AG10803 (cell line): ENCODE measurements at places on chromosomes 2 and 18.

DNA sequence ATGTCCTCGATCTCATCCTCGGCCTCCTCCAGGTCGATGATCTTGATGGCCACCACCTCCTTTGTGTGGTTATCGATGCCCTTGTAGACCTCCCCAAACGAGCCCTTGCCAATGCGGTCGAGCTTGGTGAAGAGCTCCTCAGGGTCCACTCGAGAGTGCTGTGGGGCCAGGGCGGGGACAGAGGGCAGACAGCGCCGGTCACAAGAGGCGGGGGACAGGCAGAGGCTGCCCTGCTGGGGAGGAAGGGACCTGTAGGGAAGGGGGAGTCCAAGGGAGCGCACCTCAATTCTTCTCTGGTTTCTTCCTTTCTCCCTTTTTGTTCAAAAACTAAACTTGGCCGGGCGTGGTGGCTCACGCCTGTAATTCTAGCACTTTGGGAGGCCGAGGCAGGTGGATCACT is 6.8 kb downstream of the STK25 start:
- DNase-seq: no peak

GRCh38 chr18:46335534-46336101 is 231.4 kb downstream of the HAUS1 start:
- DNase-seq: no peak

- DNase-seq: no peak
Measured at GRCh38 chr2:148999451-148999921, 39.0 kb upstream of the LYPD6B start.

DNA sequence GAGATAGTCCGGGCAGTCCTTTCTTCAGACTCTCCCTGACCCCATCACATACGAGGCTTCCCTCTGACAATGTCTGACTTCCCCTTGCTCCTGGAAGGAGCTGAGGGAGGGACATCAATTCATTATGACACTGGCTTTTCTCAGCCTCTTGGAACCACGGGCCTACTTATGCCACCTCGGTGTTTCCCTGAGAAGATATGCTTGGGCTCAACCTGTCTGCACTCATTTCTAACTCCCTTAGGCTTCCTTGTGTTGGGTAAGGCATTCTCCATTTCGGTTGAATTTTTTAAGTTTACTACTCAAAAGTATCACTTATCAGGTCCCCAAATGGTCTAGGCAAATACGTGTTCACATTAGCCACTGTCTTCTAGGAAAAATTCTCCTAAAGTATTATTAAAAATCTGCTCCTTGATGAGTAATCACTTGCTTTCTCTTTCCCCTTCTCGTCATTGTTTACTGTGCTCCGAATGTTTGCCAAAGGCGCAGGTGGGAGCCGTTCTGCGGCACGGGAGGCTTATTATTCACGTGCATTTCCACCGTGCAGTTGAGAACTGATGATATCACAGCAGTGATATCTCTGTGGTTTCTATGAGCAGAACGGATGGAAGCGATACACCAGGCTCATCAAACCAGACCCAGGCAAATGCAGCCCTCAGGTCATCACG is 33.1 kb downstream of the ARL4C start:
- DNase-seq: no peak

- peak; percentile 6 for DNase-seq
Measured at GRCh38 chr2:119486886-119487285, 37.4 kb downstream of the SCTR start.

- DNase-seq: no peak
Measured at GRCh38 chr18:7172611-7173010, 55.0 kb upstream of the LAMA1 start.

GRCh38 chr2:138060301-138060635 is 96.0 kb downstream of the HNMT start:
- peak; percentile 52 for DNase-seq

DNA sequence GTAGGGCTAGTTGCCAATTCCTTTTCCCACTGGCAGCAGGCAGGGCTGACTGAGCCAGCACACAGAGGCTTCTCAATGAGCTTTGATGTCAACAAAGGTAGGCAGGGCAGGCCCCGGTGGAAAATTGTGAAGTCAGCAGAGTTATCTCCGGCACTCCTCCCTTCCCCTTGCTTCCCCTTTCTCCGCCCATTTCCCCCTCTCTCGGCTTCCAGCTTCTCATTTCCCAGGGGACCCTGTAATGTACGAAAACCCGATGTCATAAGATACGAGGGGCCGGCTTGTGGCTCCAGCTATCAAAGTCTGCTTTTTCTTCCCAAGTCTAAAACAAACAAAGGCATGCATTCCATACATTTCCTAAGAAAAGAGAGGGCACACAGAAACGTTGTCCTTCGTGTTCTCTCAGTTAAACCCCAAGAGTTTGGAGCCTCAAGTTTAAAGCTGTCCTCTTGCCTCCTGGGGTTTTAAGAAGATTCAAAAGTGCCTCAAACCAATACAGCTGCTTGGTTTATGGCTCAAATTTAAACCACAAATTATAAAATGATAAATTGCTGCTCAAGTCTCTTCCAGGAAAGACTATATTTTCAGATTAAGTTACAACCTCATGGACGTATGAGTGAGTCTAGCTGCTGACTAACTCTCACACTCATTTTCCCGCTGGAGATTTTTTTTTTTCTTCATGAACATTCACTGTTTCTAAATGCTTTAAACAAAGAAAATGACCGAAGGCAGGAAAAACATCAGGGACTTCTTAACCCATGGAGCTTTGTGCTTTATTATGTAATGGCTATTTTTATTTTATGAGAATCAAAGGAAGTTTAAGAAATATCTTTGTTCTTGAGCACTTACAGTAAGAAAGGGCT is 27.2 kb upstream of the EML4 start:
- peak; percentile 87 for DNase-seq

GRCh38 chr2:209344349-209344748 is 79.5 kb upstream of the MAP2 start:
- no peak for DNase-seq

- DNase-seq: no peak
Measured at GRCh38 chr2:27980242-27980641, 89.7 kb downstream of the BABAM2 start.

- no peak for DNase-seq
Measured at GRCh38 chr2:778731-779350, 101.6 kb upstream of the TMEM18 start.

DNA sequence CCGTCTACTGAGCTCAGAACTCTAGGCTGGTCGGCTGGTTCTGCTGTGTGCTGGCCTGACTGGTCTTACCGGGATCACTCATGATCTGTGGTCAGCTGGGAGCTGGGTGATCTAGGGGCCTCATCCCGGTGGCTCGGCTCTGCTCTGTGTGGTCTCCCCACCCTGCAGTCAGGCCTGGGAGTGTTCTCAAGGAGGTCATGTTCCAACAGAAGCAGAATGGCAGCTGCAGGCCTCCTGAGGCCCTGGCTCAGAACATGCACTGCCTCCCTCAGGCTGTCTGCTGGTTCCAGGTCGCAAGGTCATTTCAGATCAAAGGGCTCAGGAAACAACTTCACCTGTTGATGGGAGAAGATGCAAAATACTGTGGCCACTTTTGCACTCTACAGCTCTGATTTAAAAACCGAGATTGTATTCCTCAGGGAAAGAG is 81.1 kb upstream of the RFX8 start:
- no peak for DNase-seq

DNA sequence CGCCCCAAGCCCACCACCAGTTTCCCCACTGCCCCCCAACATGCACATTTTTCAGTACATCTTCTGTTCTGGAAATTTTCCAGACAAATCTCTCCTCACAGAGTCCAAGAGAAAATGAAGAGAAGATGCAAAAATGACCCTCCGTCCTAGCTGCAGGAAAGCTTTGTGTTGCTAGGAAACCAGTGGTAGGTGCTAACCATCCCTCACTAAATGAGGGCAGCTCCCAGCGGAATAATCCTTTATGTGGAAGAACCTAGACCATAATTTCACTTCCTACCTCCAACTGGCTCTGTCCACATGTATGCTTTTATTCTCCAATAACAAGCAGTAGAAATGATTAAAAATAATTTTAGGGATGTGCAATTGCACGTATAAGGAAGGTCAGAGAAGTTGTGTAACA is 311.9 kb upstream of the EPHA4 start:
- no peak for DNase-seq

- no peak for DNase-seq
Measured at GRCh38 chr2:57504787-57505186, 541.8 kb upstream of the VRK2 start.

DNA sequence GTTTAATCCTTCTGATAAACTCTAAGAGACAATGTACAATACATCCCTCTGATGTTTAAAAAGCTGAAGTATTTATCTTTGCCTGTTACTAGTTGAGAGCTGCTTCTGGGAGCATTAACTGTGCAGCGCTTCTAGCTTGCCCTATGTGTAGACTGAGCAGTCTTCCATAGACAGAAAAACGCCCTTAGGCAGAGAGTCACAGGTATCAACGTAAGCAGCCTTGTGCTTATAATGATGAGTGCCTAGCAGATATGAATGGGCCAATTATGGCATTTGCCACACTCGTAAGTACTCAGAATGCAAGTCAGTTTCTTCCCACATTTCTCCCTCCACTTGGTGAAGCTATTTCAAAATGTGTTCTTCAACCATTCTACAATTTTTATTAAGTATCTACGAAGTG is 731.1 kb upstream of the SLC8A1 start:
- DNase-seq: no peak

DNA sequence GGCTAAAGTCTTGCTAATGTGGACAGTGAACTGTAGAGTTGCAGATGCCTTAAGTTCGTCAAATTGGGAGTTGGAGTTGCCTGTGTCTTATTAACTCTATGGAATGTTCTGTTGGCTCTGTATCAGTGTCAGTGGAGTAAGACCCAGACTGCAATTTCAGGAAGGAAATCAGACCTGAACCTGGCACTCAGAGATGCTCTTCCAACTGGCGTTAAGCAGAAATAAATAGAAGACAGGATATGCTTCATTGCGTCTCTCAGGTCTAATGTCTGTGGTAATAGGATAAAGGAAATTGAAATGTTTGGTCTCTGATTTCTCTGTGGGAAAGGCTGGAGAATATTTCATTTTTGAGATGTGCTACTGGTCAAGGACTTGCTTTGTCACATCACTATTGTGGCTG is 846.7 kb upstream of the ID2 start:
- no peak for DNase-seq

DNA sequence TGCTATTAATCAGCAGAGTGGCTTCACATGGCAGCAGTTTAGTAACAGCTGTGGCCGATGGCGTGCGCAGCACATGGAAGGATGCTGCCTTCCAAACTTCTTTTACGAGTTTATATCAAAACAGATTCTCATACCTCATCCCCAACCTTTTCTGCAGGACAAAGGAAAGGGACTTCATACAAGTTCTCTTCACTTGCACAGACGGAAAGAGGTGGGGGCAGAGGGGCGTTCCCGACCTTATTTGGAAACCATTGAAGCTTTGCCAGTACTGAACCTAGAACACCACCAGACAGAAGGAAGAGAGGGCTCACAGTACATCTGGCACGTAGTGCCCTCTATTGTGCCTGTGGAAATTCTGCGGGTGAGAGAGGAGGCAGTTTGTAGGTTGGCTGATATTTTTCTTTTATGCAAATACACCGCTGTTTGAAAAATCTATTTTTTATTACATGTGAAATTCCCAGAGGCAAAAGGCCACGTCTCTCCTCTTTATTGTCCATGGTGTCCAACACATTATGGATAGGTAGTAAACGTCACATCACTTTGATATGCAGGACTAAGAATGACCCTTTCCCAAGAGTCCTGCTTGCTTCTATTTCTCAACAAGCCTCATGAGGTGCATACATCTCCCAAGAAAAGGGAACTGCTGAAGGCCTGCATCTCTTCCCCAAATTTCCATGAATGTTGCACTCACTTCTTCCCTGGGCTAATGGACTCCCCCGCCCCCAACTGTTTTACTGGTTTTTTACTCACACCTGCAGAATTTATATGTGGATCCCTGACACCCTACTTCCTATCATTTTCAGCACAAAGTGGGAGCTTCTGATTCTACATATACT is 31.3 kb downstream of the COLEC12 start:
- no peak for DNase-seq

- no peak for DNase-seq
Measured at GRCh38 chr2:169585673-169586072, 1.5 kb downstream of the PPIG start.

GRCh38 chr2:74959106-74959751 is 786 bp downstream of the POLE4 start:
- DNase-seq: no peak

- DNase-seq: no peak
Measured at GRCh38 chr18:629269-630150, 27.9 kb upstream of the TYMS start.

DNA sequence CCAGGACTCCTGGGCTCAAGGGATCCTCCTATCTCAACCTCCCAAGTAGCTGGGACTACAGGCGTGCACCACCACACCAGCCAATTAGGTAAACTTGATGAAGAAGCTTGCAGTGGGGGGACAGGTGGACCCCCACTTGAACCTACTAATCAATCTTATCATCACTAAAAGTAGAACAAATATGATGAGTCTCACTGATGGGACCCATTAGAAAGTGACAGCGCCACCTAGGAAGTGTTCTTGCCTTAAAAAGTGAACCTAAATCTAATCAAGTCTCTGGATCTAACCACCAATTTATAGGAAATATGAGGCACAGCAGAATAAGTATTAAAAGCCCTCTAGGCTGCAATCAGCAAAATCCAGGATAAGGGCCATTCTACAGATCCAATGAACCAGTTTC is 79.2 kb downstream of the BIN1 start:
- DNase-seq: no peak

- DNase-seq: no peak
Measured at GRCh38 chr18:78126106-78126505, 853.5 kb upstream of the SALL3 start.

DNA sequence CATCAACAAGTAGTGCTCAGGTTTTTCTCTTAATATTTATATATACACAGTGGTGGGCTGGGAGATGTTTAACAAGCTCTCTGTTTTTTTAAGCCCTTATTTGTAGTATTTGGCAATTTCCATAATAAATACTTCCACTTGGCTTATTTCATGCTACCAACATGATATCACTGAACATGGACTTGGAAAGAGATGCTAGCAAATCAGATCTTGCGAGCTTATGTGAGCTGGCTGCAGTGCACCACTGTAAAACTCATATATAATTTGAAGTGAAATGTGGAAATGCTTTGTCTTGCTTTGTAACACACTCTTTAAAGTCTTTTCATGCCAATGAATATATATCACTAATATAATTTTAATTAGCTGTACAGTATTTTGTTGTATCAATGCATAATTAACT is 155.7 kb downstream of the ALK start:
- peak; percentile 43 for DNase-seq

DNA sequence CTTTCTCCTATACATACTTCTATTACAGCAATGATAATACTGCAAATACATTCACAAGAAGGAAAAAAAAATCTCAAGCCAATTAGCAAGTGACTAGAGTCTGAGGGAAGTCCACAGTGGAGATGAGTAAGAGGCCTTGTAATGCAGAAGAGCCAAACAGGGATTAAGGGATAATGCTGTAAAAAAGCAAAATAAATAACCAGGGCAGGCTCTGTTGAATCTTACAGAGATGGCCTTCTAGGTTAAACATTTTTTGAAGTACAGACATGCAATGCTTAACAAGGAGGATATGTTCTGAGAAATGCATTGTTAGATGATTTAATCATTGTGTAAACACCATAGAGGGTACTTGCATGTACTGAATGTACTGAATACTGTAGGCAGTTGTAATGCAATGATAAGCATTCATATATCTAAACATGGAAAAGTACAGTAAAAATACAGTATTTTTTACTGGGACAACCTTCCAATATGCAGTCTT is 122.1 kb upstream of the RMDN2 start:
- peak; percentile 91 for DNase-seq
